ENCODE measurements at places on chromosomes 5 and 9. TPM values are rescaled to one million over a fixed set of nuclear protein-coding genes. Genes with fewer than 3 reads are reported as not detected.

DNA sequence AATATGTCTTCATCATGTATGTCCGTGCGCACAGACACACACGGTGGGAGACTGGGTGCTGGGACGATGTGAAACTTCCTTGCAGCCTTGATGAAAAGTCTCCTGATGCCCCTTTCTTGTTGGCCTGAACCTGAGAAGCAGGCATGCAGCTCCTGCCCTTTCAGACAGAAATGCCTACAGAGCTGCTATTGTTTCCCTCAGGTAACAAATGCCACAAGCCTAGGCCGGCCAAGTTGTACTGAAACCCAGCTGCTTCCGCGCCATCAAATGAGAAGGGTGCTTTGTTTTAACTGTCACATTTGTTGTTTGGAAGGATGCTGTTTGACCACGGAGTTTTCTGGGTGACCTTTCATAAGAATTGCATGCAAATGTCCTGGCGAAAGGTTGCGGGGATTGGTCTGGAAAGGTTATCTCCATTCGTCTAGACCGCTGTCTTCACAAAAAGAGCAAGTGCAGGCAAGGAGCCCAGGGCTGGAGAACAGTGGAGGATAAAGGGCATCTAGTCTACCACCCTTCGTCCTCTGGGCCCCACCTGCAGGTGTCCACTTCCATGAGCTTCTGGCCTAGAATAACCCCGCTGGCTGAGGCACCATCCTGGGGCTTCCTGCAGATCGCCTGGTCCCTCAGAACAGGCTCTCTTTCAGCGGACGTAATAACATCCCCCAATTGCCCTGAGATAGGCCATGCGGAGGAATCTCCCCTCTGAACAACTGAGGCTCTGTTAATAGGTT lies 197.2 kb downstream of the SEMA6A start:
- DNase-seq: no peak

DNA sequence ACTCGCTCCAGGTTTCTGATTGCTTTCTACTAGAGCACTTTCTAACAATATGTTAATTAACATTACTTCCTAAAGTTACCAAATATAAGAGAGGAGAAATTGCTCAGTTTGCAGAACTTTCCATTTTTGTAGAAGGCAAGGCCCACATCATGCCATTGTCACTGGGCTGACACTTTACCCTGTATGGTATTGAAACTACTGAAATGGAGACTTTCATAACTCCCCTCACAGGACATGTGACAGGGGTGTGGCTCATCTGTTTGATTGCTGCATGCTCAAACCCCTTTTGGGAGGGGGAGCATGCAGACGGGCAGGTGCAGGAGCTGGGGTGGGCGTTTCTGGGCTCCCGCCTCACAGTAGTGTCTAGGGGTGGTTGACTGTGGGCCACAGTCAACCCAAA lies 206.3 kb upstream of the GHR start:
- no peak for DNase-seq

GRCh38 chr5:113487416-113487780 lies 855 bp downstream of the MCC start:
- no peak for DNase-seq

DNA sequence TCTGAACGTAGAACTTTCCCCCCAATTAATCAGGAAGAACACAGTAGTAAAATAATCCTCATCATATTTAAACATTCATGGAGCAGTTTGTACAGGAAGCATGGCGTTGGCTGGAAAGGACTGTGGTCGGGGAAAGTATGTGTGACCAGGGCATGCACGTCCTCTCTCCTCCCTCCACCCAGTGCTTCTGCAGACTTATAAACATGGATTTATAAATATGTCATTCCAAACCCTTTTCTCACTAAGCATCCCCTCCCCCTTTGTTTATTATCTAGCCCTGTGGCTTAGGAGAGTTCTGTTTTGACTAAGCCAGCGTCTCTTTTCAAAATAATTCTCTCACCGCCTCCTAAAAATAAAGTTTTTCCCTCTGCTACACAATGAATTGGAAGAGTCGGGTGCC lies 70.4 kb upstream of the DAP start:
- no peak for DNase-seq

Gene IFNA16
- not detected for total RNA-seq

Data from epithelial cell of proximal tubule (primary cell).